ENCODE measurements at places on chromosomes 6 and 20.
A peak's percentile ranks its signal among the peaks of the same experiment; 100 is the strongest.

DNA sequence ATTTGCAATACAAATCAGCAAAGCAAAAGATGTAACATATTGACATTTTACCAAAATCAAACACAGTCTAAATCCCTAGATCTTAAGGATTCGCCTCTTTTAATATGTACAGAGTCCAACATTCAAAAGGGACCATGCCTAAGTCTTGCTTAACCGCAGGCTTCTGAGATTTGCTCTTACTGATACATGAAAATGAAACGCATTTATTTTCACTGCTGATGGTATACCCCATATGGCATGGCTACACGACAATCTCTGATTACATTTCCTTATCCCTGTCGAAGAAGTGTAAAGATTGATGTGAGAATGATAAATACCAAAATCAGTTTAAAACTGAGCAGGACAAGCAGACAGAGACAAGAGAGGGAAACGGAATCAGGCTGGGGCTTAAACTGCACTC, 75.4 kb downstream of the KIF16B start:
- no peak for DNase-seq

DNA sequence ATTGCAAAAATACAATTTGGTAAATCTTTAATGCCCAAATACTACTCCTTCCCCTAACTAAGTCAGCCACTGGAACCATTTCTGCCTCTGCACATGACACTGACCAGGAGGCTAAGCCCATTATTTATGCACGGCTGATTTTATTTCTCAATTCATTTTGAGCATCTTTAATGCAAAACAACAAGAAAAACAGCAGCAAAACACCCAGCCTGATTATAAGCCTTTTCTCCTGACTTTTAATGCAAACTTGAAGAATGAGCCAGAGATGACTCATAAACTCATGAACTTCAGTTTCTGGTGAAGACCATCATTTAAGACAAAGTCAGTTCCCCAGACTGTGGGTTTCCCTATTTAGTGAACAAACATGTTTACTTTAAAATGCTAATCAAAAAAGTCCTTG, 51.6 kb downstream of the CYP24A1 start:
- DNase-seq, result no peak

- peak; percentile 75 for DNase-seq
Observed at GRCh38 chr6:53956068-53956711, 155.1 kb upstream of the MLIP start.

DNA sequence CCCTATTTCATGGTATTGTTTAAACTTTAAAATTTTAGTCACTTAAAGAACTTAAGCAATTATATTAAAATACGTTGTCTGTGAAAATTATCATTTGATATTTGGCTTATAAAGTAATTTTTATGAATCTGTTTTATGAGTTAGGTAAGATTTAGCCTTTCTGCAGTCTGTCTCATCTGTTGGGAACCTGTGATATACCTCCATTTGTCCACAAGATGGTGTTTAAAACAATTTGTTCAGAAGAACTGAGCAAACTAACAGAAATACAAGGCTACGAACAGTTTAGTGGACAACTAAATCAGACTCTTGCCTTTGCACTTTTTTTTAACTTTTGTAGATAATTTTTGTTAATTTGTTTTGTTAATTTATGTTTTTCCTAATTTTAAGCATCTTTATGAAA, 92.4 kb downstream of the COL9A1 start:
- no peak for DNase-seq

- DNase-seq, result no peak
Observed at GRCh38 chr20:53981752-53982437, 88.5 kb downstream of the BCAS1 start.

- DNase-seq, result no peak
Observed at GRCh38 chr6:33771146-33772081, 17.5 kb downstream of the LEMD2 start.

DNA sequence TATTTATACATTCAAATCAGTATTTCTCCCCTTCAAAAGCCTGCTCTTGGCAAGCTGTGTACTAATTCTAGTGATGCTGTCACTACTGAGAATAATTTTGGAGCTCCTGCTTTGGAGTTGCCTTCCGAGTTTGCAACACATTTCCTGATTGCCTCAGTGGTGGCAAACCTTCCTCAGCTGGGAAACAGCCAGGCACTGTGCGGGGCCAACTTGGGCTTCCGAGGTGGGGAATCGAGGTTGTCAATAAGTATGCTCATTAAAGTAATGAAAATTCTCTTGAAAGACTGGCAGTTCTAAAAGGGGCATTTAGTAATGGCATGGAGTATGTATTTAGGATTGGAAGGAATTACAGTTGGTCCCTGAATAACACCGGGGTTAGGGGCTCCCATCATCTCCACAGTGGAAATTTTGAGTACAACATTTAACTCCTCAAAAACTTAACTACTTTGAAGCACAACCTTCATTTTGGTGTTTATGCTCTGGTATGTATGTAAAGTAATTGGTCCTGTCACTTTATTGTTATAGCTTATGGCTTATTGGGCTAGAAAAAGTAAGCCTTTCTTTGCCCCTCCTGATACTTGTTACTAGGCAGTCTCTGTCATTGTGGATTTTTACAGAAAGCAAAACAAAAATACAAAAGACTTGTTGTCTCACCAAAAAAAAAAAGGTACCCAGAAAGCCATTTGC, 2.7 kb downstream of the PAQR8 start:
- no peak for DNase-seq

DNA sequence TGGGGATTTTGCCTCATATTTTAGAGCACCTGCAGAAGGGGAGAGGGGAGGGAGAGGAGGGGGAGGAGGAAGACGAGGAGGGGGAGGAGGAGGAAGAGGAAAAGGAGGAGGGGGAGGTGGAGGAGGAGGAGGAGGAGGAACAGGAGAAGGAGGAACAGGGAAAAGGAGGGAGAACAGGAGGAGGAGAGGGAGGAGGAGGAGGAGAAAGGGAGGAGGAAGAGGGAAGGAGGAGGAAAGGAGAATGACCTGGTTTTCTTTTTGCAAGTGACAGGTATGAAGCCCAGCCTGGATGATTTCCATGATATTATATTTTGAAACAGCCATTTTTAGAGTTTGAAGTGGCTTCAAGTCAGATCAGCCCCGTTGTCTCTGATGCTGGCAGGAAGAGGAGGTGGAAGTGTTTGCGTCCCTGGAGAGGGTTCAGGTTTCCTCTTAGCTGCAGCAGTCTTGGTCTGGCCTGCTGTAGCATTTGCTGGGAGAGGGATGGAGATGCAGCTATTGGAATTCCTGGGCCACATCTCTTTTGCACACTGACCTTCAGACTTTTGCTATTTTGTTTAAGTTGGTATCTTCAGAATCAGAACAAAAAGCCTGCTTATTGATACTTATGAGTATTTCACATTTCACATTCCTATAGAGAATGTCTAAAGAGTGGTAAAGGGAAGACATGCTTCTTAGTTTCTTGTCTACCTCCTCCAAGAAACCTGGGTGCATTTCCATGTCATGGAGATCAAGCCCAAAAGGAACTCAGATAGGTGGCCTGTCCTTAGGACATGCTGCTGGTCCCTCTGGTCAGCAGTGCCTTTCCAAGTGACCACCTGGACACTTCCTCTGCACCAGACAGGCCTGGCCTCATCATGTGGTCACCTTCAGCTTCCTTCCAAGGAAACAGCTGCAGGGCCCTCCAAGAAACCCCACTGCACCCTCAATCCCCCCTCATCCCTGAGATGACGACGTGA, 54.3 kb upstream of the IYD start:
- no peak for DNase-seq

- no peak for DNase-seq
Observed at GRCh38 chr20:19828232-19828631, 70.2 kb downstream of the RIN2 start.

GRCh38 chr6:47509937-47510336, 32.3 kb downstream of the CD2AP start:
- DNase-seq, result no peak

GRCh38 chr6:36364669-36365479, 22.6 kb downstream of the ETV7 start:
- no peak for DNase-seq

DNA sequence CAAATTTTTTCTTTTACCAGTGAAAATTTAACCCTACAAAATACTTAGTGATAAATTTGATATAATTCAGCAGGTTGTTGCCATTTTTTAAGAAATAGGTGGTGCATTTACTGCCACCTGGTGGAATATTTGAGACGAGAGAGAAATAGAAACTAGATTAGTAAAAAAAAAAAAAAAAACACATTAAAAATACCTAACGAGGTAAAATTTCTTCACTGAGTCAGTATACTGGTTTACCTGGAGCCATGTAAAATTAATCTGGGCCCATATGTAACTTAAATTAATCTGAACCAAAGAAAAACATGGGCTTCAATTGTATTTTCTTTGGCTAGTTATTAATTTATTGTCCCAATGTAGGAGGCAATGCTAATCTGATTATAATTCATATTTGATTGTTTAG, 520.8 kb downstream of the EPM2A start:
- no peak for DNase-seq

- DNase-seq, result no peak
Observed at GRCh38 chr6:25617997-25618396, 34.0 kb upstream of the SCGN start.

DNA sequence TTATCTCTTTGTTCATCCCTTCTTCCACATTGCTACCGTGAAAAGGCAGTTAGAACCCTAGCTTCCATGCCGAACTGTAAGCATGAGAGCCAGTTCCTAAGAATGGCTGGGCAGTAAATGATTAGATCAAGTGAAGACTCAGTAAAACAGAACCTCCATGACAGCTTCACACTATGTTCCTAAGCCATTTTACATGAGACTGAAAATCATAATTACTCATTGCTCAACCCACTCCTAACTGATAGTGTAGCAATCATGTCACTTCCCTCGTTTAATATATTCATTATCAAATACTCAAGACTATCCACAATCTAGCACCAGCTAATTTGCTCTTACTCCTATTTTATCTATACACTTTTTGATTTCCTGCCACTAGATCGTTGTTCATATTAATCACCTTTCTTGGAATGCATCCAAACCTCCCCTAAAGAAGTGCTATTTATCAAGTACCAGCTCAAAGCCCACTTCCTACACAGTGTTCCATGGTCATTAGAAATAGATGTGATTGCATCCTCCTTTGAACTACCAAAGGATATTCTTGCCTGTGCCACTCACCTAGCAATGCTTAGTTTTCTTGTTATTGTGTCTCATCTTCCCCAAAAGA, 6.0 kb downstream of the TMEM30A start:
- DNase-seq, result no peak

- DNase-seq, result no peak
Observed at GRCh38 chr6:27251606-27252251, 4.2 kb downstream of the PRSS16 start.

GRCh38 chr6:137271245-137272183, 52.3 kb upstream of the IFNGR1 start:
- peak; percentile 31 for DNase-seq

- DNase-seq, result no peak
Observed at GRCh38 chr6:131317516-131317915, 182.2 kb downstream of the AKAP7 start.

GRCh38 chr6:162778603-162779002, 50.8 kb downstream of the PACRG start:
- DNase-seq, result no peak

DNA sequence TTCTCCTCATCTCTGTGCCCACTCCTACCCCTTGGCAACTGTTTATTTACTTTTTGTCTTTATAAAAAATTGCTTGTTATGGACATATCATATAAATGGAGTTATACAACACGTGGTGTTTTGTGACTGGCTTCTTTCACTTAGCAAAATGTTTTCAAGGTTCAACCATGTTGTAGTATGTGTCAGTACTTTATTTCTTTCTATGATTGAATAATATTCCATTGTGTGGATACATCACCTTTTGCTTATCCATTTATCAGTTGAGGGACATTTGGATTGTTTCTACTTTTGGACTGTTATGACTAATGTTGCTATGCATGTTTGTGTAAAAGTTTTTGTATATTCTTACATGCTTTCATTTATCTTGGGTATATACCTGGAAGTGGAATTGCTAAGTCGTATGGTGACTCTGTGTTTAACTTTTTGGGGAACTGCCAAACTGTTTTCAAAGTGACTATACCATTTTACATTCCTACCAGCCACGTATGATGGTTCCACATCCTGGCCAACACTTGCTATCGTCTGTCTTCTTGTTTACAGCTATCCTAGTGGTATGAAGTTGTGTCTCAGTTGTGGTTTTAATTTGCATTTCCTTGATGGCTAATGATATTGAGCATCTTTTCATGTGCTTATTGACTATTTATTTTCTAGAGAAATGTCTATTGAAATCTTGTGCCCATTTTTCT, 84.4 kb downstream of the SLX4IP start:
- no peak for DNase-seq

DNA sequence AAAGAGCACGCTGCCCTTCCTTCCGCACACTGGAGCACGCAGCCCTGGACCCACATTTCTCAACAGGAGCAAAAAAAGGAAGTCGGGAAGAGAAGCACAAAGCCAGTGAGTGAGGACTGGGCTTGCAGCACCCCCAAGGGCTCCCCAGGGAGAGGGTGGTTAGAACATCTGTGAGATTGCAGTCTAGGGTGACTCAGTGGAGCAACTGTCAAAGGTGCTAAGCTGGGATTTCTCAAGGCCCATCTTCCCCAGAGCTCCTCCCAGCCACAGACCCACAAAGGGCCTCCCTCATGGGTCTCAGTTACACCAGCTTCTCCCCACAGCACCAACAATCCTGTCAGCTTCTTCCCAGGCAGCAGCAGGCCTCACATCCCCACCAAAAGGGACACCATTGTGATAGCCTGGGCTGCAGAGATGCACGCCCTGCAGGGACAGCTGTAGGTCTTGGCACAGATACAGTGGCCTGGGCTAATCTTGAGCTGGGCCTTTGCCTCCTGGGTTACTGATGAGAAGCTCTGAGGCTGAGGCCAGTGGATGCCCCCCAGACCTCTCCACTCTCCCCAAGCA, 39.6 kb upstream of the CD93 start:
- DNase-seq, result no peak
